NCI-H1048 (cell line): ENCODE measurements at places on chromosomes 11 and 22.

DNA sequence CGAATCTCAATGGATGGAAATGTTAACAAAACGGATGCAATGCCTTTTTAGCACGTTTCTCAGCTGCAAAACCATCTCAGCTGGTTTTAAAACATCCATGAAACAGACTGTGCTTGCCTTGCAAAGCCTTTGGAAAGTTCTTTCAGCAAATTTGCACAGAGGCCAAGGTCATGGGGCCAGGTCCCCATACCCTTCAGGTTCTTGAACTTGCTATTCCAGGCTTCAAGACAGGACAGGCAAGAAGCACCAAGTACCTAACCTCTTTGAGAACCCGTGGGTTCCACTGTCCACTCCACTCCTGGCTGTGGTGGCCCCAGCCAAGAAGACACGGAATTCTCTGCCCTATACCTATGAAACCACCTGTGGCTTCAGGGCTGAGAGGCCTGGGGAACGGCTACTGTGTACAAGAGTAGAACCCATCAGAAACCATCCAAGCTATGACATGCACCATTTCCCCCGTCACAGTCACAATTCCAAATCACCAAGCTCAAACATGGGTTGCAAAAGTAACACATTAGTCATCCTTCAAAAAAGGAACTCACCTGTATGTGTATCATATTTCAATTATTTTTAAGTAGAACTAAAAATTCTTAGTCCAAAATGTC, 17.0 kb downstream of the TNKS1BP1 start:
- no peak for DNase-seq

DNA sequence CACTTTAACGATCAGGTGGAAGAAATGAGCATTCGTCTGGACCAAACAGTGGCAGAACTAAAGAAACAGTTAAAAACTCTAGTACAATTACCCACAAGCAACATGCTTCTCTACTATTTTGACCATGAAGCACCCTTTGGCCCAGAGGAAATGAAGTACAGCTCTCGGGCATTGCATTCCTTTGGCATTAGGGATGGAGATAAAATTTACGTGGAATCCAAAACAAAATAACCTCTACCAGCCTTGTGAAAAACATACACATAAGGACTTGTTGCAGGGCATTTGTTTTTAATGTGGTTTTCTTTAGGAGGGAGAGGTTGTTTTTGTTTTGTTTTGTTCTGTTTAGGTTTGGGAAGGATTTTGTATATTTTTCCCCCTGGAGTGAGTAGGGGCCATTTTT, 14.2 kb upstream of the TECTA start:
- no peak for DNase-seq

DNA sequence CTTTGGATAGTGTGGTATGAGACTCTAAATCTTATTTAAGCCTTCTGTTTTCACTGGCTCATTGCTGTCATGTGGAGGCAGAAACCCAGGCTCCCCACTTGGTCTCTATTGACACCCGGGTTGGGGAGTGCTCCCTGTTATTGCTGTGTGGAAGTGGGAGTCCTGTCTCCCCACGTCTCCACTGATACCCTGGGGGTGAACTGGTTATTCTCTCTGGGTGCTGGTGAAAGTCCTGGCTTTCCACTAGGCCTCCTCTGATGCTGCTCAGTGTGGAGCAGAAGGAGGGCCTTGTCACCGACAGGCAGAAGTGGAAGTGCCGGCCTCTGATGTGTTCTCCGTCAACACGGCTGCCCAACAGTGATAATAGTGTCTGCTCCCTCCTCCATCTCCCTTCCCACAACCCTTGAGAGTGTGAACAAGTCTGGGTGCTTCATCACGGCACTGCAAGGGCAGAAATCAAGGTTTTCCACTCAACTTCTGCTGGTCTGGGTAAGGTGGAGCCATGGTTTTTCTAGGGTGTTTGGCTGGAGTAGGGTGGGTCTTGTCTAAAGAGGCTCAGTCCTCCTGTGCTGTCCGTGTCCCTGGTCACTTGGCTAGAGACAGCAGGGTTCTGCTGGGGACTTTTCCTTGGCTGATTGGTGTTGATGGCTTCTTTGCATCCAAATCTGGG, 240.7 kb upstream of the B3GAT1 start:
- no peak for DNase-seq

DNA sequence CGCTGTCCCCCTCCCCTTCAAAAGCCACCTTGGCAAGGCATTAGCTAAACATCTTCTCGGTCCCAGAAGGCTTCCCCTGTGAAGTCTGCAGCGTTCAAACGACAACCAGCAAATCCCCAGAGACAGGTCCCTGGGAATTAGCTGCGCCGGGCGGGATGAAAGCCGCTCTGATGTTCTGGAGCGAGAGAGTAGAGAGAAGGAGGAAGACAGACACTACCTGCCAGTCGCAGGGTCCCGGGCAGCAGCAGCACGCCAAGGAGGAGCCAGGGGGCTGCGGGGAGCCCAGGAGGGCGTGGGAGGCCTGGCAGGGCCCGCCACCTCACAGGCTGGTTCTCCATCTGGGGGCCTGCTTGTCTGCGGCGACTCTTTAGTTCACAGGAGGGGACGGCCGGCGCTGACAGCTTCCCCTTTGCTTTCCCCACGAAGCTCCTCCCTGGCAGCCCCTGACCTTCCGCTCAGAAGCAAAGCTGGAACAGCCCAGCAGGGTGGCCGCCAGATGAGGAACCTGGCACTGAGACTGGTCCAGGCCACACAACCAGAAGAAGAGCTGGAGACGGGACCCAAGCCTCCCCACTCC, at the start of gene NFAM1:
NFAM1 (minus strand) TSS at position 384 of the 577 bp plus-strand sequence; CDS start at position 338, 46 bp downstream.
- no peak for DNase-seq
